ENCODE measurements at places on chromosomes 1 and 21.

- no peak for DNase-seq
Observed at GRCh38 chr1:238701024-238701423, 685.3 kb upstream of the CHRM3 start.

DNA sequence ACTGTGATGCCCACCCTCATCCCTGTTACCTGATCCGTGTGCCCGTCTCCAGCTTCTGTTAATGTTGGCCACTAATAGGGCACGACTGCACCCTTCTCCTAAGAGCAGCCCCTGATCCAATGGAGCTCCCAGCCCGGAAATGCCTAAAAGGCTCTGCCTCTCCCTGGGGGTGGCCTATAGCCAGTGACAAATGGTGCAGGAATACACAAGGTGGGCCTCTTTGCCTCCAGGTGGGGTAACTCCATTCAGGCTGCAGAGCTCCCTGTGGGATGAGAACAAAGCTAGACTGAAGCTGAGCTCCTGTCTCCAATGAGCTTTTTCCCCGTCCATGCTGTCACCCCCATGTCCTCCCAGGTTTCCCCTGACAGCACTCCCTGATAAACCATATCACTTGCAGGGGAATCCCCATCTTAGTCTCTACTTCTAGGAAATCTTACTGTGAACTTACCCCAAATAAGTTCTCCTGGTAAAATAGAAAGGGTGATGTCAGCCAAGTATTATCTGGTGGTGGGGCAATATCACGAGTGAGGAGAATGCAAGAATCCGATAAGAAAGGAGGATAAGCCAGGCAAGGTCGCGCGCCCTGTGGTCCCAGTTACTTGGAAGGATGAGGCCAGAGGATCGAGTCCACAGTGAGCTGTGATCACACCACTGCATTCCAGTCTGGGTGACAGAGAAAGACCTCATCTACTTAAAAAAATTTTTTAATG is 18.6 kb downstream of the S100A7A start:
- DNase-seq: no peak

DNA sequence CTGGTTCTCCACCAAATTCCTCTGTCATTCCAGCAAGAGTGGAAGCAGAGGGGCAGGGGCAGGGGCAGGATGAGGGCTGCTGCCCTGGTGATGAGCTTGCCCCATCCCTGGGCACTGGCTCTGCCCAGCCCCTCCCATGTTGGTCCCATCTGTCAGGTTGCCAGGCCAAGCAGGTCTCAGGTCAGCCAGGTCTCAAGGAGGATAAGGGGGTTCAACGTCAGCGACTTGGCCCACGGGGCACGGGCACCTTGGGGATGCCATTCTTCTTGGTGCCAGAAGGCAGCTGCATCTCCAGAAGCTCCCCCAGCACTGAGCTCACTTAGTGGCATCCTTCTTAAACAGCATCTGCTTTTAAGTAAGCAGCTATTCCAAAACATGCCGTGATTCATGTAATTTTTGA is 133.1 kb downstream of the AJAP1 start:
- DNase-seq: no peak

- no peak for DNase-seq
Observed at GRCh38 chr1:40247655-40248054, at the start of gene TMCO2. Gene TMCO2, plus strand, starts transcription at chr1:40247937. Its CDS starts 57 bp downstream, at chr1:40247994.

- no peak for DNase-seq
Observed at GRCh38 chr1:27581823-27582243, 22.1 kb downstream of the AHDC1 start.

GRCh38 chr1:218679391-218679790 is 334.3 kb downstream of the TGFB2 start:
- no peak for DNase-seq

All from PC-9 (cell line).